Right atrium auricular region (tissue), 2 donors: ENCODE measurements at places on chromosomes 2 and 18.

DNA sequence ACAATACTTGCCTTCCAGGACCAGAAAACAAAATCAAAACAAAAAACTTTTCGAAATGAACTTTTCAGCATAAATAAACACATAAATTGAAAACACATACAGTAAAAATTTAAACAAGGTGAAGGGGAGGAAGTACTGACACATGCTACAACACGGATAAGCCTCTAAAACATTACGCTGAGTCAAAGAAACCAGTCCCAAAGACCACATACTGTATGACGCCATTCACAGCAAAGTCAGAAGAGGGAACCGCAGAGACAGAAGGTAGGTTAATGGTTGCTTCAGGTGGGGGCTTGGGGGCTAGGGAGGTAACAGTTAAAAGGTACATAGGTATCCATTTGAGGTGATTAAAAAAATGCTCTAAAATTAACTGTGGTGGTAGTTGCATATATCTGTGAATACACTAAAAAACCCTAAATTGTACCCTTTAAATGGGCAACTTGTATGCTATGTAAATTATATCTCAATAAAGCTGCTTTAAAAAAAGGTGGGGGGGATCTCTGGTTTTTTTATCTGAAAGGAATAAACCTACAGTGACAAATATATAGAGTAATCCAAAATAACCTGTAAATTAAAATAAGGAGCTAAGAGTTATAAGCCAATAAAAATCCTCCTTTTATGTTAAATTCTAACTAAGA, 7.1 kb downstream of the COX7A2L start:
- DNase-seq: no peak

DNA sequence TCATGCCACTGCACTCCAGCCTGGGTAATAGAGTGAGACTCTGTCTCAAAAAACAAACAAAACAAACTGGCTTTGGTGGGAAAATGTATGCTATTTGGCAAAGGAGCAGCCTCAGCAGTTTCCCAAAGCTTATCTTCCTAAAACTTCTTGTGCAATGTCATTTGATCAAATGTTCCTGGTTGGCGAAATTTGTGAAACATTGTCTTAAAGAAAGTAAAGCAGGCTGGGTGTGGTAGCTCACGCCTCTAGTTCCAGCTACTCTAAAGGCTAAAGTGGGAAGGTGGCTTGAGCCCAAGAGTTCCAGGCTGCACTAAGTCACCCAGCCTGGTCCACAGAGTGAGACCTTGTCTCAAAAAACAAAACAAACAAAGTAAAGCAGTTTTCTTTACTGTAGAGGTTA, 17.3 kb upstream of the TAF4B start:
- no peak for DNase-seq

DNA sequence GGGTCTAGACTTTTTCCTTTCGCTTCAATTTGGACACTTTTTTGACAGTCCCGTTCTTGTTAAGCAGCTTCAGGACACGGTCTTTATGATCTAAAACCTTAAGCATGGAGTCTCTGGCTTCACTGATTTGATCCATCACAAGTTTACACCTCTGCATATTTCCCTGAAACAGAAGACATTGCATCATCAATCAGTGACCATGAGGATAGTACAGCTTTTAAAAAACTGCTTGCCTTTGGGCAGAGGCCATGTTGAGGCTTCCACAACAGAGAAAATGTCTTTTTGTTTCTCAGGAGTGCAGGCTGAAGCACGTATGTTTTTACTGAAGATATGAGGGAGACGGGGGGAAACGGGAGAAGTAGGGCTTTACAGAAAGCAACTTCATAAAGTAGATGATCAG, 56.2 kb upstream of the AMMECR1L start:
- DNase-seq: no peak

DNA sequence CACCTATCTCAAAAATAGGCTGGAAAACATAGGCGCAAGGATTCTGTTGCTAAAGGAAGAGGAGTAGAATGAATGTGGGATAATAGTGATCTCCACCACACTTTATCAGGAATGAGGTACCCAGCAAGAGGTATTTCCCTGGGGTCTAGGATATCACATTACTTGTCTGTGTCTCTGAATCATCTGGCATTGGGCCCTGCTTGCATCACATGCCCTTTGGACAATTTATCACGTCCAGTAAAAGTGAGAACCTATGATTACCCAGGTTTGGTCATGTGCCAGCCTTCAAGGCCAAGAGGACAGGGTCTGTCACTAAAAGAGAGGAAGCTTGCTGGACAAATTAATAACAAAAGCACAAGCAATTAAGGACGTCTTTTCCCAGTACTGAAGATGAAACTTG, 11.4 kb upstream of the TRAPPC8 start:
- no peak for DNase-seq

DNA sequence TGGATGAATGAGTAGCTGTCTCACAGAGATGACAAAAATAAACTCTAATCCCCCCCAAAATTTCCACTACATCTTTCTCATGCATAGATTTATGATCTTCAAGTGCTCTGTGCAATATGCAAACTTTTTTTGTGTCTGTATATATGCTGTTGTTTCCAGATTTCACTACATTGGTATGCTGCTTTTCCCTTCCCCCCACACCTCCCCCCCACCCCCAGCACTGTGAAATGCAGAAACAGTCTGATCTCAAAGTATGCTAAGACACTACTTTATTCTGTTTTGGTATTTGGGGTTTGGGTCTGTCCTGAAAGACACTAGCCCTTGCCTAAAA, 524 bp upstream of the KLHL14 start:
- DNase-seq: no peak

GRCh38 chr2:127421116-127421800, 3.0 kb downstream of the PROC start:
- DNase-seq: no peak

- DNase-seq: no peak
These were observed 83.5 kb downstream of the LDLRAD4 start for GRCh38 chr18:13302040-13302439.

GRCh38 chr2:120289221-120289906, 36.7 kb downstream of the RALB start:
- no peak for DNase-seq
